ENCODE measurements at places on chromosomes 2 and 18. TPM values are rescaled to one million over a fixed set of nuclear protein-coding genes. Genes with fewer than 3 reads are reported as not detected.

MXD1 gene
- total RNA-seq = 71.8 TPM

- DNase-seq = no peak
Observed at GRCh38 chr2:215886022-215886421, 127.3 kb downstream of the MREG start.

DNA sequence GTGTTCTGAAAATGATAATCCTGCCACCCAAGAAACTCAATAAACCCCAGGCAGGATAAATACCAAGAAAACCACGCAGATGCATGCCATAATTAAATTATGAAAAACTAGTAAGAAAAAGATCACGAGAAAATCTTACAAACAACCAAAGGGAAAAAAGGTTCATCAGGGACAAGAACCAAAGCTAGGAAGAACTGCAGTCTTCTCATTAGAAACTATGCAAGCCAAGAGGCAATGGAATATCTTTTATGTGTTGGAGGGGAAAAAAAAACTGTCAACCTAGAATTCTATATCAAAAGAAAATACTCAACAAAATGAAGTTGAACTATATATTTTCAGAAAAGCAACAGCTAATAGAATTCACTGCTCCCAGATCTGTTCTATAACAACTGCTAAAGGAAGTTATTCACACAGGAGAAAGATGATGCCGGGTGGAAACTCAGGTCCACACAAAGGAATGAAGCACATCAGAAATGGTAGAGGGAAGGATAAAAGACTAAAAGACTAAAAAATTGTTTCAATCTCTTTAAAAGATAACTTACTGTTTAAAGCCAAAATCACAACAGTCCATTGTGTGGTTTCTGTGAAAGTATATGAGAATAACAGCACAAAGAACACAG lies 55.0 kb downstream of the NDUFA10 start:
- DNase-seq = no peak

SERPINB10 gene
- total RNA-seq = not detected

NAT8 gene
- total RNA-seq = not detected

- DNase-seq = no peak
Observed at GRCh38 chr2:71454221-71455010, 1.1 kb downstream of the DYSF start.

- DNase-seq = no peak
Observed at GRCh38 chr2:220152281-220152935, 525.0 kb downstream of the SLC4A3 start.

DNA sequence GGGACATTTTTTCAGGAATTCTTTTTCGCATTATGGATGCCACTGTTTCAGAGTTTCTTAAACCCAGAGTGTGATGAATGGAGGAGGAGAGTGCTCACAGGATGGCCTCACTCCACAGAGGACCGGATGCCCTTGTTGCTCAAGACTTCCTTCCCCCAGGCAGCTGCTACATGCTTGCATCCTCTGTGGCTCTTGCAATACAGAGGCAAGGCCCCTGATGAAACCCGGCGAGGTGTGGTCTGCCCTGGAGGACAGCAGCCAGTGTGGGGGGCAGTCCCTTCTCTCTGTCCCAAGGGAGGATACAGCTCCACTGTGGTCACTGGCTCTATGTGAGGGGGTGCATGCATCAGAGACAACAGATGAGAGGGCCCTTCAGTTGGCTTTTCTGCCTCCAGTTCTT lies 109.6 kb downstream of the SH3RF3 start:
- peak; percentile 97 for DNase-seq

GRCh38 chr2:28291811-28292440 lies 100.7 kb upstream of the FOSL2 start:
- DNase-seq = no peak

GRCh38 chr2:200300065-200300464 lies 6.4 kb upstream of the SPATS2L start:
- DNase-seq = no peak

GRCh38 chr2:171723716-171724683 lies 36.7 kb downstream of the DYNC1I2 start:
- DNase-seq = no peak

DNA sequence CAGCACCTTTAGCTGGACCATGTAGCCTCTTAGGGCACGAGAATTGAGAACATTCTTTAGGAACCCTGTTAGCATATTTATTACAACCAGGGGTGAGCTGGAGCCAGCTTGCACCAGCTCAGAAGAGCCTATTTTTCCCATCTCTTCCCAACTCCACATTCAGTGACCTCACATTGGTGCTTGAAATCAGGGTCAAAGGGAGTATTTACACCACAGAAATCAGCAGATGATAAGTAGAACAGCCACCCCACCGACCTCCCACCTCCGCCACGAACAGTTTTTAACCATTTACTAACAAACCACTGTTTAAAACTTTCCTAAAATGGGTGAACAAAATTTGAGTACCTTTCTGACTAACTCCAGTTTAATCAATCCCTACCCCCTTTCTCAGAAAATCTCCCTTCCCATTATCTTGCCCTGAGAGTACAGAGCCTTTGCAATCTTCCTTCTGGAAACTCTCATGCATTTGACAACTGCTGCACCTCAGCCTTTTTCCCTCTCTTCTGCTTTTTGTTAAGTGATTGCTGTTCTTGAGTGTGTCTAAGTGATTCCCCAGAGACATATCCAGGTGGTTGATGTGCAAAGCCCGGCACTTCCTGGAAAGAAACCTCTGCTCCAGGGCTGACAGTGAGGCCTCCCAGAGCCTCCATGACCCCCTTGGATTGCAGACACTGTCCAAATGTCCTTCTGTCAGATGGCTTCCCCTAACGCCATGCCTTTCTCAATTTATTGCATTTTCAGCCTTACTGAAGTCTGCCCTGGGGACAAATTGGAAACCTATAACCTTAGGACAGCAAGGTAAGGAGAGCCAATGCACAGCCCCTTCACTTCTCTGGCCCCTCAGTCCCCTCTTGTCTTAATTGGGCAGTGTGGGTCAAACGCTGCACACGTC lies 389.5 kb upstream of the TNP1 start:
- no peak for DNase-seq

GRCh38 chr2:128250229-128251025 lies 68.2 kb downstream of the HS6ST1 start:
- no peak for DNase-seq

GRCh38 chr2:170310876-170311502 lies 133.0 kb downstream of the MYO3B start:
- DNase-seq = peak; percentile 36

DNA sequence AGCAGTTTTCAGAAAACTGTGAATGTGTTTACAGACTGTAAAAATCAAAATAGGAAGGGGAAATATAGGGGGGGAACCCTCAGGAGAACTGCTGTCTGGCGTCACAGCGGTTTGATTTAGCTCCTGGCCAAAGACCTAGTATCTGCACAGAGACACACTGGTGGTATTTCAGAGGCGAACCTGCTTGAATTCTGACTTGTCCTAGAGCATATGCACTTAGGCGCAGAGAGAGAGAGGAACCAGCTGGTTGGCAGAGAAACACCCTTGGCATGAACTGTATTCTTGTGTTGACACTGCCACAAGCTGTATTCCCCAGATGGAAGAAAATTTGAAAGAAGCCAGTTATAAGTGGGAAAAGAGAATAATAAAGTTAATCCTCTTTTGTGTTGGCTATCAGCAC lies 506.5 kb upstream of the NRP2 start:
- DNase-seq = no peak

DNA sequence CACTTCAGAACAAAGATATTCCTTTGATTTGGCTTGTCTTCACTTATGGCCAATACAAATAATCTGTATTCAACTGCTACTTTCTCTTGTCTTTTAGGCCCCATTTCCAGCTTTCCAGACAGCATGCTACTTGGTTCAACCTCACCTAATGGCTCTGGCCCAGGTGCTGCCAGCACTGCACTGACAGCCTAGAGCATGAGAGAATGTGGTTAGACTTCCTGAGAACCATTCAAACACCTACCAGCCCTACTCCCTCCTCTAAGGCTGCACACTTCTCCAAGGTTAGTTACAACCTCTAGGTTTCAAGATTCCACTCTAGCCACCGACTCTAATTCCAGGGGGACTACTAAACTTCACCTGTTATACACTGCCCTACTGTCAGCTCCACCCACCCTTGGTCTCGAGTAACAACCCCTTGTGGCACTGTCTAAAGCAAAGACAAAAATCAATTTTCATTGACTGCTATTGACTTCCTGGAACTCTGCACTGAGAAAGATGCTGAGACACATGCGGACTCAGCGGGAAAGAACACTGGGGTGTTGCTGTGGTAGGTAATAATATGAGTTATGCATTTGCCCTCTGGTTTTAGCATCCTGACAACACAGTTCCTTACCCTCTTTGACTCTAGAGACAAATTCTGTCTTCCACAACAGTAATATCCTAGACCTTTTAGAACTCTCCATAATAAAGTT lies 38.2 kb downstream of the PLEKHM3 start:
- no peak for DNase-seq

HMSD gene
- not detected for total RNA-seq

GRCh38 chr2:230658877-230659652 lies 53.6 kb upstream of the CAB39 start:
- DNase-seq = no peak

DNA sequence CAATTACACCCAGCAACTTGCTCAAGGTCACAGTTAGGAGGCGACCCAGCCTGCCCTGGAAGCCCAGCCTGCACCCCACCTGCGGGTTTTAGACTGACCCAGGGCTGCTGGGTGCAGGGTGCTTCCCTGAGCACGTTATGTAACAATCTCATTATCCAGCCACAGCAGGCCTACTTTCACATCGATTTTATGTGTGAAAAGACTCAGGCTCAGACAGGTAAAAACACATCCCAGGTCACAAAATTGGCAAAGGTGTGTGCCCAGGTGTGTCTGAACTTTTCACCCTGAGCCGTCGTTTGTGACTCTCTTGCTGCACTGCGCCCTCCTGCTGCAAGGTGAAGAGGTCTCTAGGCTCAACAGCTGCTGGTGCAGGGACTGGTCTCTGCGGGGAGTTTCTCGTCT lies 668.2 kb upstream of the HS6ST1 start:
- DNase-seq = peak; percentile 45

DNA sequence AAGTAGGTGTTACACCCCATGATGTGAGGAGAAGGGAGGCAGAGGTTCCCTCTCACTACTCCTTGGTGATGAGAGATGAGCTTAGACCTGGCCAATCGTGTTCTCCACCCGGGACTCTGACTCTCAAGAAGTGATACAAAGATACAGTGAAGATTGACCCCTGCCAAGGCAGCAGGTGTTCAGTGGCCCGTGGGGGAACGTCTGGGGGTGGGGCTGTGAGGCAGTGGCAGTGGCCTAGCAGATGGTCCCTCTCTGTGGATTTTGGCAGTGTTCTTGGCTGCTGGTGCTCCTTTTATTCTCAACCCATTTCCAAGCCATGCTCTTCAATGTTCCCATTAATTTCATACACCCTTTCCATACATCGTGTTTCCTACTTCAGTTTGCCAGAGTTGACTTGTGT lies 120.4 kb upstream of the NEDD4L start:
- DNase-seq = no peak

FBXO36 gene
- 2.2 TPM for total RNA-seq

GRCh38 chr2:84861539-84861938 lies 19.3 kb downstream of the TRABD2A start:
- no peak for DNase-seq

RTKN gene
- total RNA-seq = 63.0 TPM

CYP27A1 gene
- not detected for total RNA-seq

ELAC1 gene
- 10.8 TPM for total RNA-seq

CRYGC gene
- not detected for total RNA-seq

- DNase-seq = no peak
Observed at GRCh38 chr2:217956586-217957457, 46.0 kb downstream of the TNS1 start.

WDSUB1 gene
- total RNA-seq = 7.3 TPM

ZSWIM2 gene
- total RNA-seq = not detected

TCF23 gene
- total RNA-seq = not detected

DNA sequence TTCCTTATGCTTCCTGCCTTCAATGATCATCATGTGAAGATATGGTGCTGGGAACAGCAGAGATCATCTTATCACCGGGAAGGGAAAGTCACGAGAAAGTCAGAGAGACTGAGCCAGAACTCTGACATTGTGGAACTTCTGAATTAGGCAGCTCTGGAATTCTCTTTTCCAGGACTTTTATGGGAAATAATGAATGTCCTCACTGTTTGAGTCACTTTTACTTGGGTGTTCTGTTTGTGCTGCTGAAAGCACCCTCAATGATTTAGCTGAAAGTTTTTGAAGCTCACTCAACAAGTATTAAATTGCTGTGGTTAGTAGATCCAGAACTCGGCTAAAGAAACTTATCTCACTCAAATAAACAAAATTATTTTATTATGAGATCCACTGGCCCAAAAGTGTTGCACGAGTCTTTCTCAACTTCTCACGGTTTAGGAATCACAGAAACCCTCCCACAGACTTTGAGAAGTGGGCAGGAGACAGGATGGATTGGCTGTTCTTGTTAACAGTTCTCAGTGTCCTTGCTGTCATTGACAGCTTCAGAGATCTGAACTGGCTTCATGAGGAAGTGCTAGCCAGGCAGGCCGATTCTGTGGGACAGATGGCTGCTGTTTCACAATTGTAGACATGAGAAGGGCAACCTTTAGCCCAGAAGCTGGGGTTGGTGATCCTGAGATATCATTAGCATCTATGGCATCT lies 26.4 kb upstream of the ATRAID start:
- DNase-seq = no peak
